Kidney (tissue), 22 donors: ENCODE measurements at places on chromosomes 16 and 17. TPM values are rescaled to one million over a fixed set of nuclear protein-coding genes. Genes with fewer than 3 reads are reported as not detected.

The CCL8 gene
- not detected for polyA plus RNA-seq

The SLC5A11 gene
- polyA plus RNA-seq, result 2.1 TPM

DNA sequence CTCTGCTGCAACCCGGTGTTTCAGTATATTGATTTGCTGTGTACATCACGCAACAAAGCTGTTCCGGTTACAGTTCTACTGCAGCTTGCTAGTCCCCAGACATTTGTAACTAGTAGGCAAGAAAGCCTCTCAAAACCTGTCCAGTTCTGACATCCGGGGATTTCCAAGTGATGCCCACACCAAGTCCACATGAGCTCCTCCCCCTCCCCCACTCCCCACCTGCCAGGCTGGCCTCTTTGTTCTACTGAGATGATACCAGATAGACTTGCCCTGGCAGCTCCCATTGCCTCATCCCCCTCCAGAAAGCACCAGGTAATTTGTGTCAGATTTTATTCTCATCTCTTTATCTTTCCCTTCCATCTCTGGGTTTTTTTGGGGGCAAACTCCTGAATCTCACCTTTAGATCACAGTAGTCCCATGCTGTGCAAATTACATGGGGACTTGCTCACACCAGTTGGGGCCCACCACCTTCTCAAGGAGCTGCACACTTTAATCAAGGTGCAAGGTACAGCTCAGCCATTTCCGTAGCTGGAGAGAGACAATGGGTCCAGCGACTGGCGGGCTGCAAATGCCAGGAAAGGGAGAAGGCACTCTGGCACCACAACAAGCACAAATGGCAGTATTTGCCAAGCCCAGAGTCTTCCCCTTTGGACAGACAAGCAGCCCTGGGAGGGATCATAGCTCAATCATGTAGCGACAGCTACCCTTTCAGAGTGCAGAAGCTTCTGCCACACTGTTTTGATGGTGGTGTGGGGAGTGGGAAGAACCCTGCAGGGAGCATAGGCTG lies 183.1 kb downstream of the CYLD start:
- DNase-seq, result no peak

GRCh38 chr17:57478478-57479250 lies 222.3 kb downstream of the MSI2 start:
- no peak for DNase-seq

DNA sequence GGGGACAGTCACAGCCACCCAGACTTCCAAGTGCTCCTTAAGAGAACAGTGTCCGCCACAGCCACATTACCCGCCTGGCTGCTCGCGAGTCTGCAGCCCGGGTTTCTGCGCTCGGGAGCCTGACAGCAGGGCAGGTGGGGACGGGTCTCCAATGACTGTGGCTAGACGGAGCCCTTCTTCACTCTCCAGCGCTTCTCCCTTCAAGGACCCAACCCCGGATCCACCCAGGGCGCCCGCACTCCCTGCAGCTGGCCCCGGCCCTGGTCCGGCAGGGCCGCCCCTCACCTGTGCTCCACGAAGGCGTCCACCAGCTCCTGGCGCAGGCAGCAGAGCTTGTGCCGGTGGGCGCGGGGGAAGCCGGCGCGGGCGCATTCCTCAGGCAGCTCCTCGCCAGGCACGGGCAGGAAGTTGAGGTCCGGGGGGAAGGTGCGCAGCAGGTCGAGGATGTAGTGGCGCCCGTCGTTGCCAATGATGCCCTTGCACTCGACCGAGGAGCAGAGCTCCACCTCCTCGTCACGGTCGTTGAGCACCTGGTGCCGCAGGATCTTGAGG lies 13.9 kb downstream of the CLUH start:
- peak; percentile 22 for DNase-seq

DNA sequence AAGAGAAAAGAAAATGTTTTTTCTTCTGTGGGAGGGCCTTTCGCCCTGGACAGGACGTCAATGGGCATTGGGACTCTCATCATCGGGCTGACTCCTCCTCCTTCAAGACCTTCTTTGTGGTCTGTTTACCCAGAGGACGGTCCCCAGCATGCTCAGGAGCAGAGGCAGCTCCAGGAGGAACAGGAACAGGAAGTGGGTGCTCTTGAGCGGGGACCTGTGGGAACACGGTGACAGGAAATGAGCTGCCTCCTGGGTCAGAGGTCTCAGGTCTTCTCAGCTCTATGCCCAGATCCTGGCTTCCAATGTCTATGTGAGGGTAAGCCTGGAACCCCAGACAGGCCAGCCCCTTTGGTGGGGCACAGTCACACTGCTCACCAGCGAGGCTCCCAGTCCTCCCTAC lies 12.2 kb downstream of the CD300LD start:
- DNase-seq, result no peak

GRCh38 chr17:72609501-72609900 lies 483.0 kb downstream of the SLC39A11 start:
- DNase-seq, result no peak
